ENCODE measurements at places on chromosomes 12 and 14. TPM values are rescaled to one million over a fixed set of nuclear protein-coding genes. Genes with fewer than 3 reads are reported as not detected.
A peak's percentile ranks its signal among the peaks of the same experiment; 100 is the strongest.

- H3K4me1 ChIP-seq: peaks cover 29% of the 10 kb centered on the region
- peaks cover 3% of the 10 kb centered on the region for H3K27me3 ChIP-seq
- H3K36me3 ChIP-seq: no peaks in the 10 kb centered on the region
- H3K27ac ChIP-seq: no peak overlapping the region
- DNase-seq: no peak
Observed at GRCh38 chr12:131114271-131114670, 160.6 kb downstream of the ADGRD1 start.

DNA sequence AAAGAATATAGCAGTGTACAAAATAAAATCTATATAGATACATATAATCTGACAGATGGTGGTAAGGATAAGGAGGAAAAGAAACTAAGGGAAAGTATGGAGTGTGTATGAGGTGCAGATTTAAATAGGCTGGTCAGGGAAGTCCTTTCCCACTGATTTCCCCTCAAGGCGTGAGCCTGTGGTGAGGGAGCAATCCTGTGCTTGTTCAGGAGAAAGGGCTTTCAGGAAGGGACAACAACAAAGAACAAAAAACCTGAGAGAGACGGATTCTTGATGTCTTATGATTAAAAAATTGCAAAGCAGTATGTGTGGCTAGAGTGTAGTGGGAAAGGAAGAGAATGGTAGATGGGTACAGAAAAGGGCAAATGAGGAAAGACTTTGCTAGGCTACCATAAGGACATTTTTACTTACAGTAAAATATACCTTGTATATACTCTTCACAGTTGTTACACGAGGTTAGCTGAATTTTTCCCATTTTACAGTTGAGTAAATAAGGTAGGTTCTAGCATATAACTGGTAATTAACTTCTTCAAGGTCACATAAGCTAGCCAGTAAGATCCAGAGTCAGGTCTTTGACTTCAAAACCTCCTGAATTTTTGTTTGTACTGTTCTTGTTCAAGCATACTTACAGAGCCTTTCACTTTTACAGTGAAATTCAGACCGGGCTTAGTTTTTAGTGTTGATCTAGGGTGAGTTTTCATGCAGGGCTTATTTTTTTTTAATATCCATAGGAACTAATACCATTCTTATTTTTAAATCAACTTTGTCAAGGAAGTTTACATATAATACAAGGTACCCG, 15.6 kb downstream of the CNOT2 start:
- H3K27me3 ChIP-seq: no peaks in the 10 kb centered on the region
- DNase-seq: no peak
- H3K4me1 ChIP-seq: peaks cover 52% of the 10 kb centered on the region
- H3K27ac ChIP-seq: peak overlapping the region; percentile 67
- peak overlapping the region; percentile 2 for H3K4me3 ChIP-seq

DNA sequence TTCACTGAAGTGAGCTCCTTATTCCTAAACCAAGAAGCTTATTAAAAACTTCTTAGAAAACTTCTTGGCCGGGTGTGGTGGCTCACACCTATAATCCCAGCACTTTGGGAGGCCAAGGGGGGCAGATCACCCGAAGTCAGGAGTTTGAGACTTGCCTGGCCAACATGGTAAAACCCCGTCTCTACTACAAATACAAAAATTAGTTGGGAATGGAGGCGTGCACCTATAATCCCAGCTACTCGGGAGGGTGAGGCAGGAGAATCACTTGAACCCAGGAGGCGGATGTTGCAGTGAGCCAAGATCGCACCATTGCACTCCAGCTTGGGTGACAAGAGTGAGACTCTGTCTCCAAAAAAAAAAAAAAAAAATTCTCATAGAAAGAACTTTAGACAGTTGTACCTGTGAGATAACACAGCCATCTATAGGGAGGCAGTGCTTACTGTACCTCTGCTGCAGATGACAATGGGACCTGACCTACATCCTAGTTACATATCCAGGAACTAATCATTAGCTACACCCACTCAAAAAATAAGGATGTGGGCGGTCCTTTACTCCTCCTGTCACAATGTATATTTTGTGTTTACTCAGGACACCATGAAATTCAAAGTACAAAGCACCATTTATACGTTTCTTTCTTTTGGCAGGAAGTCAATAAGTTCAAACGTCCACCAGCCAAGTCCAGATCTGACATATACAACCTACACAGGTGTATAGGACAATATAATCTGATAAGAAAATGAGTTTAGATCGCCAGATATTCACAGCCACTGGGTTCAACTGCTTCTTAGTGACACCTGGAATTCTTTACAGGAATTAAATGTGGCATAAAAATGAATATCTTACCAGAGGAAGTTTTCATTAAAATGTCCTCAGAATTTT, 14.9 kb downstream of the STXBP6 start:
- no peak for DNase-seq
- peaks cover 7% of the 10 kb centered on the region for H3K4me1 ChIP-seq
- H3K4me3 ChIP-seq: no peak overlapping the region

- DNase-seq: no peak
- no peaks in the 10 kb centered on the region for H3K36me3 ChIP-seq
- peaks cover 50% of the 10 kb centered on the region for H3K27me3 ChIP-seq
- peaks cover 5% of the 10 kb centered on the region for H3K4me1 ChIP-seq
- H3K27ac ChIP-seq: no peak overlapping the region
- H3K4me3 ChIP-seq: no peak overlapping the region
Observed at GRCh38 chr12:64796205-64796845, 28.1 kb upstream of the TBC1D30 start.

DNA sequence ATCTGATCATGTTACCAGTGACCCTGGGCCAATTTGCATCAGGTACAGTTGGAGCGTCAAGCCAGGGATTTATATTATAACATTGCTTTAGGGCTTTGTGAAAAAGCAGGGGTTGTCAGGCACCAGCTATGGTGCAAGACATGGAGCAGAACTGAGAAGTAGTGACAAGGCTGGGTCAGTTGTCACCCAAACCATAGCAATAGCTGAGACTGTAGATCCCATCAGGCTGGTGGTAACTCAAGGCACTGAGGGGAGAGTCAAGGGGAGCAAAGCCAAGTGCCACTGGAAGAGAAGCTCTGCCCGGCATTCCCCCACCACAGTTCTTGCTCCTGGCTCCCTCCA, 16.9 kb downstream of the BCL2L14 start:
- peaks cover 35% of the 10 kb centered on the region for H3K4me1 ChIP-seq
- DNase-seq: peak; percentile 54
- no peak overlapping the region for H3K27ac ChIP-seq

DNA sequence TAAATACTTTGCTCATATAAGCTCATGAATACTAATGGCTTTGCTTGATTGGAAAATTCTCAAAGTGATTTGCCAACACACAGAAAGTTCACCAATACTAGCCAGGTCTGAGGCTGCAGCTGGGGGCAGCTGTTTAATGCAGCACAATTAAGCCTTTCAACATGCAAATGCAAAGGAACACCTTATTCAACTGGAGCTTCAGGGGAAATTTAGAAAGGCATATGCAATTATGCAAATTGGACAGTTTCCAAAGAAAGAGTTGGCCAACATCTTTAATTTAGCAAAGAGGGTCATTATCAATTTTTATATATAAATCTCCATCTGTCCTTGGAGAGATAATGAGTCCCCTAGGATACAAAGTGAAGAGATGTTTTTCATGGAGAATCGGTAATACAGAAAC, 40.2 kb upstream of the OTOGL start:
- peaks cover 2% of the 10 kb centered on the region for H3K4me1 ChIP-seq
- H3K36me3 ChIP-seq: no peaks in the 10 kb centered on the region
- no peaks in the 10 kb centered on the region for H3K27me3 ChIP-seq

DNA sequence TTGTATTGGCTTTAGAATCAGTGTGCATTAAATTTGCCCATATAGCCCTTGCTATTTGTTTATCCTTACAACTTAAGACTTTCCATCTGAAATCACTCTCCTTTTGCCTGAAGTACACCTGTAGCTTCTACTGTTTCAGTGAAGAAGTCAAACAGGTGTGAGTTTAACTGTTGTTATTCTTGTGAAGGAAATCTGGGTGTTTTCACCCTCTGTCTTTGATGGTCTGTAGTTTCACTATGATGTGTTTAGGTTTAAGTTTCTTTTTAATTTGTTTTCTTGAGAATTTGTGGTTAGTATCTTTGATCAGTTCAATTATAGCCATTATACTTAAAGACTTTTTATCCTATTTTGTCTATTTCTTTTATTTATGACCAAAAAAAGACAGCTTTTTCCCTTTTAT, 68.9 kb upstream of the BBS10 start:
- no peaks in the 10 kb centered on the region for H3K36me3 ChIP-seq
- H3K27ac ChIP-seq: no peak overlapping the region
- H3K4me3 ChIP-seq: no peak overlapping the region

DNA sequence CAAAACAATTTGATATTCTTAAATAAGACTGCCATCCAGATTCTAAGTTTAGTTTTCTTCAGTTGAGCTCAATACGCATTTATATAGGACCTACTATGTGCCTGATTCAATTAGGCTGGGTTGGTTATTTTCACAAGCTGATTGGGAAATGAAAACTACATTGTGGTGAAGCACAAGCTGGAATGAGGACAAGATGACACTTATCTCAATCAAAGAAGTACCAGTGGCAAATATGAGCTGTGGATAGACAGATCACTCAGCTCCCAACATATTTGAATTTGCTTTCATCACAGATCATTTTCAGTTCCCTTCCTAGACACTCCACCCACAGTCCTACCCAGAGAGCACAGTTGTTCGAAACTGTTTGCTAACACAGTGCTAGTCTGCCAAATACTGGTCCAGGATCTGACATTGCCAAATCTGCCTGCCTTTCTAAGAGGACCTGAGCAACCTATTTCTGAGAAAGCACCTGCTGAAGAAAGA, 74.7 kb downstream of the LLPH start:
- H3K27ac ChIP-seq: no peak overlapping the region
- peaks cover 6% of the 10 kb centered on the region for H3K4me1 ChIP-seq
- no peaks in the 10 kb centered on the region for H3K36me3 ChIP-seq
- DNase-seq: no peak
- H3K27me3 ChIP-seq: no peaks in the 10 kb centered on the region

DNA sequence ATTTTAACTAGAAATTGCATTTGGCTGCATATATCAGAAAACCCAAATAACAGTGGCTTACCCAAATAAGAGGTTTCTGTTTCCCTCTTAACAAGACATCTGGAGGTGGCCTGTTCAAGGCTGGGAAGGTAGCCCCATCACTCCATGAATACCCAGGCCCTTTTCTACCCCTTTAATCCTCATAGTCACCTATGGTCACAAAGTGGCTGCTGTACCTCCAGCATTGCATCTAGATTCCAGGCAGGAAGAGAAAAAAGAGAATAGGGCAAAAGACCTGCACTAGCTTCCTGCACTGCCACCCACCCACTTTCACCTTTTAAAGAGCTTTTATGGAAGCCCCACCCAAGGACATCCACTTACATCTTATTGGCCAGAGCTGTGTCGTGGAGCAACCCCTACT, 124.0 kb upstream of the NCOR2 start:
- peaks cover 22% of the 10 kb centered on the region for H3K4me1 ChIP-seq
- H3K27ac ChIP-seq: no peak overlapping the region
- DNase-seq: no peak
- no peaks in the 10 kb centered on the region for H3K27me3 ChIP-seq

DNA sequence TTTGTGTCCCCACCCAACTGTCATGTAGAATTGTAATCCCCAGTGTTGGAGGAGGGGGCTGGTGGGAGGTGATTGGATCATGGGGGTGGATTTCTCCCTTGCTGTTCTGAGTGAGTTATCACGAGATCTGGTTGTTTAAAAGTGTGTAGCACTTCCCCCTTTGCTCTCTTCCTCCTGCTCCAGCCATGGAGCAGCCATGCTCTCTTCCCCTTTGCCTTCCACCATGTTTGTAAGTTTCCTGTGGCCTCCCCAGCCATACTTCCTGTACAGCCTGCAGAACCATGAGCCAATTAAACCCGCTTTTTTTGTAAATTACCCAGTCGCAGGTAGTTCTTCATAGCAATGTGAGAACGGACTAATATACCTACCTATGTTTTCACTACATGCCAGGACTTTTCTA, 2.6 kb upstream of the POC1B start:
- H3K4me1 ChIP-seq: peaks cover 19% of the 10 kb centered on the region
- peaks cover 2% of the 10 kb centered on the region for H3K36me3 ChIP-seq
- DNase-seq: no peak
- H3K27ac ChIP-seq: no peak overlapping the region
- no peaks in the 10 kb centered on the region for H3K27me3 ChIP-seq
- H3K4me3 ChIP-seq: no peak overlapping the region

GRCh38 chr12:70002097-70002911, 177.3 kb downstream of the MYRFL start:
- H3K27ac ChIP-seq: no peak overlapping the region
- no peak for DNase-seq
- H3K4me1 ChIP-seq: no peaks in the 10 kb centered on the region
- no peaks in the 10 kb centered on the region for H3K27me3 ChIP-seq
- no peaks in the 10 kb centered on the region for H3K36me3 ChIP-seq

GRCh38 chr12:46390881-46391280, 18.3 kb upstream of the SLC38A2 start:
- no peak for DNase-seq
- no peaks in the 10 kb centered on the region for H3K27me3 ChIP-seq
- H3K4me1 ChIP-seq: peaks cover 89% of the 10 kb centered on the region
- H3K36me3 ChIP-seq: peaks cover 5% of the 10 kb centered on the region
- H3K27ac ChIP-seq: peak overlapping the region; percentile 95

DNA sequence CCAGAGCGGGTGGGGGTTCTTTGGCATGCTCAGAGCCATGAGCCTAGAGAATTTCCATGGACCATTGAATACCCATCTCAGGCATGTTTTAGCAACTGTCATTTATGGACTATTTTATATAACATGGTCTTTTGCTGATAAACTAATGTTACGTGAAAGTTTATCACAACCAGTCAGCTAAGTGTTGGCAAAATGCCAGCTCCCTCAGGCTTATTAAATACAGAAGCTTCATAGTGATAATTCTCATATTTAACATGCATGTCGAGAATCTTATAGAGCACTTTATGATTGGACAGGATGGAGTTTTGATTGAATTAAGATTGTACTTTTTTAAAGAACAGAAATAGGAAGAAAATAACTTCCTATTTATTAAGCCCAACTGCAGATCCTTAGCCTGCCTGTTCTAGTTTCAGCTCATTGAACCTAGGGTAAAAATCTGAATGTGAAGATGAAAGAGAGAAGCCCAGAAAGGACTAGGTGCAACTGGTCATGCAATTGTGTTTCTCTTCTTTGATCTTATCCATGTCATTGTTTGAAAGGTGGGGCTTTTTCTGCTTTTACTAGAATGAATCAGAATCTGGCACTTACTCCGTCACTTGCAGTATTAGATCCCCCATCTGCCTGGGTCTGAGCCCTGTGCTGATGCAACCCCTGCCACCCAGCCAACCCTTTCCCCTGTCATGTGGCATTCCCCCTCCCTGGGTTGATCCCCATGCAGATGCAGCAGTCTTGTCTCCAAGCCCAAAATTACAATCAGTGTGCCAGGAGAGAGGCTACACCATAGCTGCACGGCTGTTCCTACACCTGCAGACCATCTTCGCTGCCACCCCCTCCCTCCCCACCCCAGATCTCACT, 134.6 kb upstream of the EVL start:
- H3K27ac ChIP-seq: no peak overlapping the region
- DNase-seq: no peak

Gene CIROP
- not detected for total RNA-seq

Gene NRL
- total RNA-seq: 1.2 TPM

Gene RFX4
- total RNA-seq: not detected

Gene AMIGO2
- total RNA-seq: 16.3 TPM

Gene TSPAN19
- not detected for total RNA-seq

Gene MOK
- total RNA-seq: 5.8 TPM

Data from osteocyte (in vitro differentiated cells).